ENCODE measurements at places on chromosomes 3 and 15. TPM values are rescaled to one million over a fixed set of nuclear protein-coding genes. Genes with fewer than 3 reads are reported as not detected.

The GATA2 gene
- 2.2 TPM for total RNA-seq

The RETNLB gene
- not detected for total RNA-seq

The C2CD4A gene
- total RNA-seq, result not detected

The COL8A1 gene
- total RNA-seq, result 119 TPM

The TBC1D2B gene
- 17.8 TPM for total RNA-seq

The UROC1 gene
- total RNA-seq, result not detected

The SCN11A gene
- total RNA-seq, result not detected

The RBP2 gene
- total RNA-seq, result not detected

The SEMA3B gene
- 4.3 TPM for total RNA-seq

The GASK1A gene
- 0.18 TPM for total RNA-seq

The PPIB gene
- 1,682 TPM for total RNA-seq

The ATP6V1A gene
- 98.0 TPM for total RNA-seq

The CHRFAM7A gene
- not detected for total RNA-seq

The ACSBG1 gene
- total RNA-seq, result not detected

The CERS3 gene
- not detected for total RNA-seq

The TLR9 gene
- total RNA-seq, result not detected

GRCh38 chr3:193348686-193349085 lies 29.9 kb downstream of the ATP13A5 start:
- H3K4me1 ChIP-seq, result no peaks in the 10 kb centered on the region
- no peak overlapping the region for H3K27ac ChIP-seq
- no peaks in the 10 kb centered on the region for H3K27me3 ChIP-seq
- no peaks in the 10 kb centered on the region for H3K36me3 ChIP-seq

DNA sequence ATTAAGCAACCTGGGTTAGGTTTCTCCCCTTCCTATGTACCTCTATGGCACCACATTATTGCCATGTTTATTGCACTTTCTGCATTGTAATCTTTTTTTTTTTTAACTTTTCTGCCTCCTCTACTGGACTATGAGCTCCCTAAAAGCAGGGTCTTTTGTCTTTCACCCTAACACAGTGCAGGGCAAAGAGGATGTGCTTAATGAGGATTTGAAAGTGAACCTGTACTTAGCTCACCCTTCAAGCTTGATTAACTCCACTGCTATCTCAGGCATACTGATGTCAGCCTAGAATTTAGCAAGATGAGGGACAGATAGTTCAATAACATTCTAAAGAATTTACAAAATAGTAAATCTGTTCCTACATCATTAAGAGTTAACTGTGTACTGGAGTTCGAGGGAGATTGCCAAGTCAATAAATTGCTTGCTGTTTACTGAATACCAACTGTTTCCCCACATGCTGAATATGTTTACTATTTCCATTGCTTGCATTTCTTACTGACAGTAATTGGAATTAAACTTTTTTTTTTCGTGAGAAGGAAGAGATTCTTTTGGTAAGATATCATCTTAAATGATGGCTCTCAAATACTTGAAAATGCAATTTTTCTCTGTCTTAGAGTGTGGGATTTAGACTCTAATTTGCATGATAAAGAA lies 15.7 kb upstream of the PPARG start:
- H3K4me1 ChIP-seq, result peaks cover 2% of the 10 kb centered on the region
- no peak overlapping the region for H3K4me3 ChIP-seq
- no peak overlapping the region for H3K27ac ChIP-seq
- H3K27me3 ChIP-seq, result no peaks in the 10 kb centered on the region

DNA sequence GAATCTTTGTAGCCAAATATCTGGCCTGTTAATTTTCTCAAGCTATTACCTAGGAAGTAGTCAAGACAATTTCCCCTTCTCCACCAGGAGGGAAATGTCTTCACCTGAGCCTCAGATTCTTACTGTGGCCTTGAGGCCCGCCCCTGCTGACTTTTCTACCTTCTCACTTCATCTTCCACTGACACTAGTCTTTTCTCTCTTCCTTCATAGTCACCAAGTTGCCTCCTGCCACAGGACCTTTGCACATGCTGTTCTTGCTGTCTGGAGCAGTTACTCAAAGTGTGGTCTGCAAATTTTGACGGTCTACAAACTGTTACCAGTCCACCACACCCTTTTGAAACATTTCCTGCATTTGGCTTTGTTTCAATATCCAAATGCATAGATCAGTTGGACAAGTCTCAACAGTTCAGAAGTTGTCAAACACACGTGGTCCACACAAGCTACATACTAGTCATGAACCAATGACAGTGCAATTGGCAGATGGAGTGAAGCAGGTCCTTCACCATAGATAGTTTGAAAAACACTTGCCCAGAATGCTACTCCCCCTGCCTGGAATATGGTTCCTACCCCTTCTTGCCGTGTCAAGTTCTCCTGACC lies 100.5 kb downstream of the OSBPL10 start:
- peaks cover 5% of the 10 kb centered on the region for H3K4me1 ChIP-seq
- no peaks in the 10 kb centered on the region for H3K27me3 ChIP-seq
- no peaks in the 10 kb centered on the region for H3K36me3 ChIP-seq
- DNase-seq, result no peak
- no peak overlapping the region for H3K27ac ChIP-seq

- no peaks in the 10 kb centered on the region for H3K27me3 ChIP-seq
- no peak overlapping the region for H3K4me3 ChIP-seq
- DNase-seq, result peak; percentile 94
- H3K27ac ChIP-seq, result no peak overlapping the region
- no peaks in the 10 kb centered on the region for H3K36me3 ChIP-seq
Measured at GRCh38 chr15:62618432-62618831, 424.1 kb upstream of the TPM1 start.

DNA sequence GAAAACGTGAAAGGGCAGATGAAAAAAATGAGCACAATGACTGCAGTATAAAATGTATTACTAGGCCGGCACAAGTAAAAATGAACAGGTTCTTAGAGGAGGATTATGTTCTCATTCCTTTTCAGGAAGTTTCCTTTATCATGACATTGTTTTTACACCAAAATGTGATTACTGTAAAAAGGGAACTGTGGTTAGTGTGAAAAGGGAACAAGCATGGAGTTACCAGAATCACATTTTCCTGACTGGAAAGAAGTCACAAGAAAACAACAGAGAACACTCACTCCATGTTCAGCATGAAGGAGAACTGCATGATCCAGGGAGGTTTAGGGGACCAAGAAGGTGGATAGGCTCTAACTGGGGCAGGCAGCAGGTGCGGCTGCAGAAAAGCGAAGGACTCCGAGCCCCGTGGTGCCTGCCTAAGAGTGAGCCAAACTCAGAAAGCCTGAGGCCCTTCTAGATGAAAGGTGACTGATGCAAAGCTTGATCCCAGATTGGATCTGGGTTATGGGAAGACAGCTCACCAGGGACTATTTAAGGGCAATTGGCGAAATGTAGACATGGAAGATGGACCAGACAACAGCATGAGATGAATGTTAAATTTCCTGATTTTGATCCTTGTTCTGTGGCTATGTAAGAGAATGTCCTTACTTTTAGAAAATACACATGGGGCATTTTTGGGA lies 77.3 kb downstream of the CCR1 start:
- no peak overlapping the region for H3K4me3 ChIP-seq
- no peak for DNase-seq
- H3K27me3 ChIP-seq, result peaks cover 29% of the 10 kb centered on the region
- H3K27ac ChIP-seq, result no peak overlapping the region
- H3K4me1 ChIP-seq, result peaks cover 2% of the 10 kb centered on the region

DNA sequence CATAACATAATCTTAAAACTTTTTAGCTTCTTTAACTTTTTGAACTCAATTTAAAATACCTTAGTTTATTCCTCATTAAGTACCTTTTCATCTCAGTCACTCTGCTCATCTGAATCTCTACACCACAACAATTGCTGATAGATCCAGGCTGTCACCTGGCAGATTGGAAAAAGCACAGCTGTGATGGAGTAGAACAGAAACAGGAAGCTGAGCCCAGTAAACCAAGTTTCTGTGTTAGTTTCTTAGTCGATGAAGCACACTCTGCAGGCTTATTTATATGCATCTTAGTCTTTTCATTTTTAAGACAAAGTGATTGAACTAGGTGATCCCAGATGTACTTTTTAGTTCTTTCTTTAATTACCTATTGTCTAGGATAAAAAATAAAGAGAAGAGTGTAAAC lies 1398.0 kb upstream of the ALCAM start:
- no peaks in the 10 kb centered on the region for H3K36me3 ChIP-seq
- H3K27me3 ChIP-seq, result no peaks in the 10 kb centered on the region
- H3K4me1 ChIP-seq, result no peaks in the 10 kb centered on the region
- H3K27ac ChIP-seq, result no peak overlapping the region
- H3K4me3 ChIP-seq, result no peak overlapping the region

DNA sequence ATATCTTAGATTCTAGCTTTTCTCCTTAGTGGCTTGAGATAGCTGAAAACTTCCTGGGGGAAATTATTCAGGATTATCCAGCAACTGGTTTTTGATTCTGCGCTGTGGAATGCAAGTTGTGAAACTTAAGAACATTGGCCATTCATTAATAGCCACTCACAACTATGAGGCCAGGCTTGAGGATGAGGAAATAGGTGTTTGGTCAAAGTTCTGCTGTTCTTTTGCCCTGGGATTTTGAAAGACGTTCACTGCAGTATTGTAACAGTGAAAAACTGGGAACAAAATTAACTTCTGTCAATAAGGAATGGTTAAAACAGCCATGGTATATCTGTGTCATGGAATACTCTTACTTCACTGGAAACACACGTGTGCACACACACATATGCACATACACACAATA lies 44.1 kb downstream of the CTXND1 start:
- no peaks in the 10 kb centered on the region for H3K4me1 ChIP-seq
- no peaks in the 10 kb centered on the region for H3K36me3 ChIP-seq
- no peak for DNase-seq
- no peak overlapping the region for H3K4me3 ChIP-seq

- peaks cover 8% of the 10 kb centered on the region for H3K27me3 ChIP-seq
- H3K4me1 ChIP-seq, result peaks cover 5% of the 10 kb centered on the region
- no peak for DNase-seq
- no peak overlapping the region for H3K27ac ChIP-seq
- no peak overlapping the region for H3K4me3 ChIP-seq
Measured at GRCh38 chr3:11847607-11848006, 922 bp upstream of the TAMM41 start.

DNA sequence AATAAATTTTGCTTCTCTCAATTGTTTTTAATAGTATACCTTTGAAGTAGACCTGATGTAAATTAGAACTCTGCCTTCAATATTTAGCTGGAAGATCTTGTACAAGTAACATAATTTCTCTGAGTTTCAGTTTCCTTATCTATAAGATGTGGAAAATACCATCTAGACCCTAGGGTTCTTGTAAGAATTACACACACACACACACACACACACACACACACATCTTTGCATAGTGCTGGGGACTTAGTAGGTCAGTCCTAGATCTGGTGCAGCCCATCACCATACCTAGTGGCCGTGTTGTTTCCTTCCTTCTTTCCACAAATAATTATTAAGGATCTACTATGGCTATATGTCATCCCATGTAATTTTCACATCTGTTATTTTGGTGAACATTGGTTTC lies 11.0 kb downstream of the TRAT1 start:
- no peaks in the 10 kb centered on the region for H3K4me1 ChIP-seq
- no peak for DNase-seq
- H3K27ac ChIP-seq, result no peak overlapping the region
- no peaks in the 10 kb centered on the region for H3K27me3 ChIP-seq
- no peaks in the 10 kb centered on the region for H3K36me3 ChIP-seq
- H3K4me3 ChIP-seq, result no peak overlapping the region

DNA sequence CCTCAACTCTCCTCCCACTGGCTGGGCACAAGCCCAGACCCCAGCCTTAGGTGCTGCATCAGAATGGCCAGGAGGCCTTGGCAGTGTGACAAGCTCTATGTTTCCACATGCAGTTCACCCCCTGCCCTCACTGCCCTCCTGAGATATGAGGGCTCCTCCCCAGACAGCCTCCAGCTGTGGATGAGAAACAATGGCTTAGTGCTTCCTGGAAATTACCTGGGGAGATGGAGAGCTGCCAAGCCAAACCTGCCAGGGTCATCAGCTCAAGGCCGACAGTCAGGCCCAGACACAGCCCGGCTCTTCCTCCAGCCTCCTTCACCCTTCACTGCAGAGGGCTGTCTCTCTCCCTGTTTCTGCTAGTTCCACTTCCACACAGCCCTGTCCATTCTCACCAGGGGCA lies 76.3 kb downstream of the MYLK start:
- DNase-seq, result no peak
- no peak overlapping the region for H3K4me3 ChIP-seq
- peaks cover 69% of the 10 kb centered on the region for H3K36me3 ChIP-seq
- peaks cover 20% of the 10 kb centered on the region for H3K4me1 ChIP-seq
- H3K27ac ChIP-seq, result peak overlapping the region; percentile 5

GRCh38 chr3:171850320-171850959 lies 7.3 kb downstream of the TMEM212 start:
- H3K36me3 ChIP-seq, result no peaks in the 10 kb centered on the region
- no peak overlapping the region for H3K4me3 ChIP-seq
- H3K4me1 ChIP-seq, result peaks cover 12% of the 10 kb centered on the region

- no peak overlapping the region for H3K27ac ChIP-seq
- no peak for DNase-seq
- no peaks in the 10 kb centered on the region for H3K4me1 ChIP-seq
- no peak overlapping the region for H3K4me3 ChIP-seq
Measured at GRCh38 chr3:98328933-98329332, 24.7 kb upstream of the OR5K4 start.

DNA sequence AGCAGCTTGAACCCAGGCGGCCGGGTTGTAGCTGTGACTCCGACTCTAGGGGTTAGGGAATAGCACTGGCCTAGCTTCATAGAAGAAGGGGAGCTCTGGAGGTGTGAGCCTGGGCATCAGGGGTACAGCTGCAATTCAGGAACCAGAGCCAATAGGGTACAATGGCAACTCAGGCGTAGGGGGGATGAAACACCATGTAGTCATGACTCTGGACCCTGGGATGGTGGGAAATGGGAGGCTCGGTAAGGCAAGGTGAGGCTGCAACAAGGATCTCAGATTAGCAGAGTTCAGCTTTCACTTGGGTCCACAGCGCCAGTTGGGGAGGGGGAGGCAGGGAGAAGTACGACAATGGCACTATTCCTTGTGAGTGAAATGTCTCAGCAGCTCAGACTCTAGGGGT lies 210.2 kb upstream of the LYSMD4 start:
- H3K27ac ChIP-seq, result no peak overlapping the region
- no peak for DNase-seq
- no peaks in the 10 kb centered on the region for H3K36me3 ChIP-seq
- no peaks in the 10 kb centered on the region for H3K27me3 ChIP-seq
- no peak overlapping the region for H3K4me3 ChIP-seq

GRCh38 chr3:94066506-94067500 lies 3.9 kb downstream of the NSUN3 start:
- peaks cover 1% of the 10 kb centered on the region for H3K4me1 ChIP-seq
- no peak overlapping the region for H3K27ac ChIP-seq
- H3K36me3 ChIP-seq, result peaks cover 4% of the 10 kb centered on the region
- H3K27me3 ChIP-seq, result no peaks in the 10 kb centered on the region
- no peak overlapping the region for H3K4me3 ChIP-seq

GRCh38 chr3:38453075-38453912 lies at the start of gene ACVR2B:
TSS of gene ACVR2B (plus strand) at chr3:38453890. CDS start at chr3:38454323, 433 bp downstream.
- H3K4me1 ChIP-seq, result 0 out of 2 replicates have a peak, but pooled peaks cover 3% of the 10 kb centered on the region
- peak; percentile 56 for DNase-seq
- peak within 1 kb of the TSS; percentile 76 for H3K27ac ChIP-seq
- H3K27me3 ChIP-seq, result no peaks in the 10 kb centered on the region

- H3K36me3 ChIP-seq, result no peaks in the 10 kb centered on the region
- peaks cover 38% of the 10 kb centered on the region for H3K27me3 ChIP-seq
- H3K4me1 ChIP-seq, result no peaks in the 10 kb centered on the region
- H3K4me3 ChIP-seq, result no peak overlapping the region
Measured at GRCh38 chr15:84890670-84891162, 6.3 kb downstream of the SLC28A1 start.

- no peaks in the 10 kb centered on the region for H3K27me3 ChIP-seq
- DNase-seq, result no peak
- H3K27ac ChIP-seq, result no peak overlapping the region
- no peak overlapping the region for H3K4me3 ChIP-seq
Measured at GRCh38 chr3:172543419-172543818, 20.2 kb upstream of the TNFSF10 start.

GRCh38 chr15:80507638-80508316 lies 103.6 kb downstream of the ARNT2 start:
- DNase-seq, result peak; percentile 96
- peaks cover 23% of the 10 kb centered on the region for H3K4me1 ChIP-seq
- H3K36me3 ChIP-seq, result peaks cover 14% of the 10 kb centered on the region
- no peak overlapping the region for H3K4me3 ChIP-seq
- H3K27ac ChIP-seq, result peak overlapping the region; percentile 99

Data from IMR-90 (cell line).